NCI-H226 (cell line): ENCODE measurements at places on chromosomes 6 and 20.

DNA sequence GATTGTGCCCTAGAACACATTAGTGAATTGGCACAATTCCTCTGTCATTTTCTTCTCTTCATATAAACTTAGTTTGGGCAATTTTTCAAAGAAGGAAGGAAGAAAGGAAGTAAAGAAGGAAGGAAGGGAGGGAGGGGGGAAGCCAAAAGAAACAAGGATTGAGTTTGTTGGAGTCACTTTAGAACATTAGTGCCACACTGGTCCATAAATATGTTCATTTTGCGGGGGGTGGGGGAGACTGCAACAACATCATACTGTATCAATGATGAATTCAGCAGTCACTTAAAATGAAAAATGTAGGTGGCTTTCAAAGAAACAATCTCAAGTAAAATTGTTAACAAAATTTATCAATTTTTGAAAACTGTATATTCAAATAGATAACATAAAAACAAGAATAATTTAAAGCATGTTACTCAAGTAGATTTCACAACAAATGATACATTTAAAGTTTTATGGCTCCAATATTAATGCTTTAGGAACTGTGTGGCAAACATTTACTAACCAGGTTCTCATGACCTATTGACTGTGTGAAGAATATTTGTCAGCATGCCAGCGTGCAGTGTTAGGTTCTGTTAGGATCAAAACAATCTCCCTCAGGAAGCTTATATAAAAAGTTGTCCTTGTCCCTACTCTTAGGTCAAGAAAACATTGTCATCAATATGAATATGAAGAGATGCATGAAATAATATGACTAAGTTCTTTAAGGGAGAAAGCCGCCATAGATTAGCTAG is 208.1 kb upstream of the AGPAT4 start:
- no peak for DNase-seq

DNA sequence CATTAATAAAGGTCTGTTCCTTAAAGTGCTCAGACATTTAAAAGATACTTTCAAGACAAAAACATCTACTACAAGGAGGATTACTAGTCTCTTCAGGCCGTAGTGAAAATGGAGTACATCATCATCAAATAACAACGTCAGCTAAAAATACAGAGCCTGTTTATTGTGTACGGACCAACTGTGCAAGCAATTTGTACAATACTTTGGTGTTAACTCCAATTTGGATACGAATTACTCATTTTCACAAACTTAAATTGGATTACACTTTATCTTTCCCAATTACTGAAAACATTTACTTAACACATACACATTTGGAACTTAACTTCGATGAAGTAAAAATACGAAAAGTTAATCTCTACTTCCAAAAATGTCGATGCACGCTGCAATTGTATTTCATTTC is 802 bp downstream of the CYP39A1 start:
- DNase-seq, result no peak

GRCh38 chr20:38217791-38218565 is 42.6 kb downstream of the KIAA1755 start:
- peak; percentile 90 for DNase-seq

DNA sequence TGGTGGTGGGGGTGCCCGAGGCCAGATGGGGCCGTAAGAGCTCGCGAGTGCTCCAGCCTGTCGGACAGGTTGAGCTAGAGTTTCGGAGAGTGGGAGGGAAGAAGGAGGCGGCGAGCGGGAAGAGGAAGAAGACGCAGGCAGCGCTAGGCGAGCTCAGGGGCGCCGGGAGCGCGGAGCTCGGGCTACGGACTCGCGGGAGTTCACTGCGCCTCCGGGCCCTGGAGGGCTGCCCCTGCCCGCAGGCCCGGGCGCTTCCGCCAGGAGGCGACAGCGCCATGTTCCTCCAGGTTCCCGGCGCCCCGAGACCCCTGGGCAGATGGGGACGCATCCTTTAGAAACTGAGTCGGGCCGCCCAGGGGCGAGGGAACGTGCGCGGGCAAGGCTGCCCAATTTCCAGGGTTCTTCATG is 984 bp downstream of the TFAP2C start:
- DNase-seq, result peak; percentile 80

GRCh38 chr6:169960521-169960885 is 209.1 kb downstream of the ERMARD start:
- no peak for DNase-seq

GRCh38 chr6:47034421-47034820 is 7.7 kb downstream of the ADGRF1 start:
- DNase-seq, result no peak

GRCh38 chr6:11947575-11947974 is 64.5 kb upstream of the HIVEP1 start:
- no peak for DNase-seq

- DNase-seq, result no peak
These were observed 150.0 kb upstream of the MARCKS start for GRCh38 chr6:113707194-113707593.

DNA sequence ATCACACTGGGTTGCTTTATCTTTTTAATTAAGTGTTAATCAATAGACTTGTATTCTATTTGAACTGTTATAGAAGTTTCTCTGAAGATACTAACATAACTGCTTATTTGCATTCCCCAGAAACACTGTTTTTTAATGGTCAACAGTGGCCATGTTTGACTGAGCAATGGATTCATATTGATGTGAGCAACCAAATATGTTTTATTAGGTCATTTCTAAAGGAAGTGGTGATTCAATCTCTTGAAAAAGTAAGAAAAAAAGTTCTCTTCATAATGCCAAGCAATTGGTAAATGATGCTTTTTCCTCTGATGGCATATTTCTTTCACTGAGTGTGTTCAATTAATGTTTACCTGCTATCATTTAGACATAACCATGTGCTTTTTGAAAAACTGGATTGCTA is 593.0 kb upstream of the CITED2 start:
- no peak for DNase-seq

GRCh38 chr6:133254552-133255228 is 13.5 kb downstream of the EYA4 start:
- DNase-seq, result peak; percentile 6

- DNase-seq, result no peak
These were observed 26.2 kb downstream of the RIPOR2 start for GRCh38 chr6:24909241-24910216.

DNA sequence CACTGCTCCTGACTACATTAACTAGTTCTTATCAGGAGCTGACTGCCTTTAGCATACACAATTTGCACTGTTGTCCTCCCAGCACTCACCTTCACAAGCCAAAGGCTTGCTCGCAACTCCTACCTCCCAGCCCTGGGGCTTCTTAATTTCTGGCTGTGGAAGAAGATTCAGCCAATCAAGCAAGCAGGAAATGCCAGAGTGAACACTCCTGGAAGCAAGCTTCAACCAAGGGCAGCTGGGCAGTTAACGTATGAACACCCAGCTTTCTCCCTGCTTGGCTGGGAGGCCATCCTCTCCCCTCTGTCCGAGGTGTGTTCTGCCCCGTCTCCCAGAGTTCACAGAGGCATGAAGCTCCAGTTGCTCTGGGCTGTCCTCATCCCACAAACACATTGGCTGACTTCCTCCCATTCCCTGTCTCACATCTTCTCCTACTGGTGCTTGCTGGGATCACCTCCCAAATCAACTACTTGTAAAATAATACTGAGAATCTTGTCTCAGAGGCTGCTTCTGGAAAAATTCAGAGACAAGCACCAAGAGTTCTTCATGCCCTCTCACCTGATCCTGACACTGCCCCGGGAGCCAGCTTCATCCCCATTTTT is 15.3 kb upstream of the SRSF6 start:
- peak; percentile 32 for DNase-seq

- no peak for DNase-seq
These were observed 4.0 kb downstream of the FUCA2 start for GRCh38 chr6:143507358-143508145.

DNA sequence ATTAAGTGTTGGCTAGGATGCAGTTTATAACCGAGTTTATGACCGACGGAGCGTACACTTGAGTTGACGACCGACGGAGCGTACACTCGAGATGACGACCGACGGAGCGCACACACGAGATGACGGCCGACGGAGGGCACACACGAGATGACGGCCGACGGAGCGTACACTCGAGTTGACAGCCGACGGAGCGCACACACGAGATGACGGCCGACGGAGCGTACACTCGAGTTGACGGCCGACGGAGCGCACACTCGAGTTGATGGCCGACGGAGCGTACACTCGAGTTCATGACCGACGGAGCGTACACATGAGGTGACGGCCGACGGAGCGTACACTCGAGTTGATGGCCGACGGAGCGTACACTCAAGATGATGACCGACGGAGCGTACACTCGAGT is 119.8 kb downstream of the HUS1B start:
- DNase-seq, result no peak

- DNase-seq, result no peak
These were observed 63.3 kb upstream of the MAP7 start for GRCh38 chr6:136613477-136613876.

DNA sequence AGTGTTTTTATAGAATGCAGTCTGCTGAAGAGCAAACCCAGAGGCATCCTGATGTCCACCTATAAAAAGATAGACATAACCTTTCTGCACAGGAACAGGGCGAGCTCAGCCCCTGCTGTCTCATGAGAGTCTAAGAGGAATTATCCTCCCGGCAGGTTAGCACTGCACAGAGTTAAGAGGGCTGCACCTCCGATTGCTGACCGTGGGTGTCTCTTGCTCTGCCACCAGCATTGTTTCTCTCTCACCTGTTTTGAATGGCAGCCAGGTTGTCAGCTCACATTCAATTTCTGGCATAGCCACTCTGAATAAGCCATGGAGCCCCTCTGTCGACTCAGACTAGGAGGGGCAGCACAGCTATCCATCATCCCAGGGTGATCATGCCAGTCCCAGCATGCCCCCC is 211.2 kb downstream of the PHACTR1 start:
- DNase-seq, result no peak

DNA sequence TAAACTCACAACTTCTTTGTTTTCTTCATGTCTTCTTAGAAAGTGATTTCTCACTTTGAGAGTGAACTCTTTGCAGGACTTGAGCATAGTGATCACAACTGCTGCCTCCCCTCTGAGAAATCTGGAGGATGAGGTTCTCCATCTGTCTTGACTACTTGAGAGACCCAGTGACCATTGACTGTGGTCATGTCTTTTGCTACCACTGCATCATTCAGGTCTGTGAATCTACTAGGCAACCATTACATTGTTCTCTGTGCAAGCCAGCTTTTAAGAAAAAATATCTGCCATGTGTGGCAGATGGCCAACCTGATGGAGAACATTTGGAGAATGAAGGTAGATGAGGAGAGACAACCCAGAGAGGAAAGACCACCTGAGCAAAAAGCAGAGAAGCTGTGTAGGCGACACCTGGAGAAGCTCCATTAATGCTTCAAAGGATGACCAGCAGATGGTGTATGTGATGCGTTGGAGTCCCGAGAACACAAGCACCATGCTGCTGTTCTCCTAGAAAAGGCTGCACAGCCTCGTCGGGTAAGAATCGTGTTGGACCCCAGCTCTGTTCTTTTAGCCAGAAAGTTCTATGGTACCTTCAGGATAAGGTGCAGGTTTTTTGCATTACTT is 25.1 kb upstream of the TRIM26 start:
- DNase-seq, result no peak
